ENCODE measurements at places on chromosomes 5 and 9. TPM values are rescaled to one million over a fixed set of nuclear protein-coding genes. Genes with fewer than 3 reads are reported as not detected.

The YIPF5 gene
- 64.8 TPM for total RNA-seq

The EQTN gene
- not detected for total RNA-seq

DNA sequence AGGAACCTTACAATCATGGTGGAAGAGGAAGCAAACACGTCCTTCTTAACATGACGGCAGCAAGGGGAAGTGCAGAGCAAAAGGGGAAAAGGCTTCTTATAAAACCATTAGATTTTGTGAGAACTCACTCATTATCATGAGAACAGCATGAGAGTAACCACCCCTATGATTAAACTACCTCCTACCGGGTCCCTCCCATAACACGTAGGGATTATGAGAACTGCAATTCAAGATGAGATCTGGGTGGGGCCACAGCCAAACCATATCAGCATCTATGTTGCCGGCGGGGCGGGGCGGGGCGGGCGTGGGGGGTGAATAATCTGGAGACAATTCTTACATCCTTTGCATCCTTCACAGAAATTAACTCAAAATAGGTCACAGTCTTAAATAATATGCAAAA lies 58.8 kb upstream of the GFPT2 start:
- H3K4me3 ChIP-seq = no peak overlapping the region
- no peak overlapping the region for H3K27ac ChIP-seq
- no peaks in the 10 kb centered on the region for H3K36me3 ChIP-seq
- DNase-seq = no peak
- H3K27me3 ChIP-seq = no peaks in the 10 kb centered on the region

DNA sequence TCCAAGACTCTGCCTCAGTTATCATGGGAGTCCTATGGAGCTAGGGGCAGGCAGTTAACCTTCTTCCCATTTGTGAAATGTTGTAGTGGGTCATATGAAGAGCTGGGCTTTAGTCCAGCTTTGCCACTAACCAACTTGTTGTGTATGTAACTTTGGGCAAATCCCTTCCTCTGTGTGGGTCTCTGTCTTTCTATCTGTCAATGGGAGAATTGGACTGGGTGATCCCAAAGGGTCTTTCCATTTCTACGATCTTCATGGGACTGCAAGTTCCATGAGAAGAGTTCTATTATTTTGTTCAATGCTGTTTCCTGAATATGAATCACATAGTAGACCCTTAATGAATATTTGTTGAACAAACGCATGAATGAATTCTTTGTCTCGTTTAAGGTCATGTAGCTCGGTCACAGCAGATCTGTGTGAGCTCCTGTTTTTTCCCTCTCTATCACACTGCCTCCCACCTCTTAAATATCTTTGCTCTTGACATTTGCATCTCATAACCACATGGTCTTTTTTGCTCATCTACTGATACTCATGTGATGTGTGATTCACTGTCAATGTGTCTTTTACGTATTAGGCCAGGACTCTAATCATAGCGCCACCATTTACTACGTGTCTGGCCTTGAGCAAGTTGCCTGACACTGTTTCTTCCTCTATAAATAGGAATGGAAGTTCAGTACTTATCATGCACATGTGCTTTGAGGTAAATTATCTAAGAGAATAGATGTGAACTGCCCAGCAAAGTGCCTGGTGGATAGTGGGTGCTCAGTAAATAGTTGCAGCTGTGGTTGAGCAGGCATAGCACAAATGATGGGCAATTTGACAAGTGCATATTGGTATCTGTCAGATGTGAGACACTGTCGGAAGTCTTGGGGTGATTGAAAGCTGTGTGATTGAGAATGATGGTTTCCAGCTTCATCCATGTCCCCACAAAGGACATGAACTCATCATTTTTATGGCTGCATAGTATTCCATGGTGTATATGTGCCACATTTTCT lies 37.4 kb downstream of the PTTG1 start:
- H3K27ac ChIP-seq = no peak overlapping the region
- no peaks in the 10 kb centered on the region for H3K4me1 ChIP-seq
- DNase-seq = no peak
- no peaks in the 10 kb centered on the region for H3K27me3 ChIP-seq
- H3K36me3 ChIP-seq = no peaks in the 10 kb centered on the region

The SEMA5A gene
- total RNA-seq = 2.9 TPM

The SPZ1 gene
- total RNA-seq = not detected

- DNase-seq = no peak
- H3K27me3 ChIP-seq = peaks cover 8% of the 10 kb centered on the region
- H3K4me3 ChIP-seq = no peak overlapping the region
- H3K36me3 ChIP-seq = no peaks in the 10 kb centered on the region
These were observed 47.3 kb downstream of the KCNIP1 start for GRCh38 chr5:170551076-170551475.

GRCh38 chr5:40853632-40854192 lies 12.5 kb downstream of the CARD6 start:
- H3K36me3 ChIP-seq = peaks cover 9% of the 10 kb centered on the region
- H3K4me1 ChIP-seq = no peaks in the 10 kb centered on the region
- no peak overlapping the region for H3K4me3 ChIP-seq
- no peak overlapping the region for H3K27ac ChIP-seq
- H3K27me3 ChIP-seq = no peaks in the 10 kb centered on the region
- no peak for DNase-seq

Measured in CD4-positive, alpha-beta T cell (primary cell).